ENCODE measurements at places on chromosomes 13 and 19. TPM values are rescaled to one million over a fixed set of nuclear protein-coding genes. Genes with fewer than 3 reads are reported as not detected.

The CEACAM19 gene
- total RNA-seq: 0.85 TPM

The CGB7 gene
- total RNA-seq: not detected

The LILRA1 gene
- total RNA-seq: not detected

The ZNF880 gene
- total RNA-seq: 11.4 TPM

The PDX1 gene
- not detected for total RNA-seq

The RTBDN gene
- total RNA-seq: not detected

The NANOS3 gene
- not detected for total RNA-seq

The ZNF442 gene
- total RNA-seq: 2.7 TPM

The MEIOSIN gene
- not detected for total RNA-seq

The ZNF45 gene
- total RNA-seq: 19.2 TPM

The ADPRHL1 gene
- total RNA-seq: 1.7 TPM

The MEDAG gene
- total RNA-seq: 30.6 TPM

The CCDC70 gene
- total RNA-seq: not detected

The GSX1 gene
- not detected for total RNA-seq

The PRSS57 gene
- total RNA-seq: not detected

The GJB6 gene
- total RNA-seq: not detected

The ZNF473 gene
- 6.9 TPM for total RNA-seq

The BRME1 gene
- total RNA-seq: 0.51 TPM

The ZNF229 gene
- 14.6 TPM for total RNA-seq

The RNF225 gene
- not detected for total RNA-seq

The C19orf67 gene
- not detected for total RNA-seq

The VSTM2B gene
- total RNA-seq: not detected

The IGFL2 gene
- total RNA-seq: not detected

The PSPN gene
- total RNA-seq: 1.1 TPM

The TMEM238 gene
- 1.0 TPM for total RNA-seq

The ATXN8OS gene
- total RNA-seq: not detected

The RASGRP4 gene
- total RNA-seq: not detected

The PSG2 gene
- not detected for total RNA-seq

The ZNF536 gene
- not detected for total RNA-seq

The ZNF426 gene
- 24.3 TPM for total RNA-seq

The MYH14 gene
- total RNA-seq: 0.28 TPM

The ADGRE3 gene
- total RNA-seq: not detected

The OR7D2 gene
- total RNA-seq: under 0.01 TPM

The ZNF616 gene
- 8.5 TPM for total RNA-seq

The SMIM24 gene
- total RNA-seq: not detected

The UHRF1 gene
- total RNA-seq: 22.0 TPM
